ENCODE measurements at places on chromosomes 16 and 17.

DNA sequence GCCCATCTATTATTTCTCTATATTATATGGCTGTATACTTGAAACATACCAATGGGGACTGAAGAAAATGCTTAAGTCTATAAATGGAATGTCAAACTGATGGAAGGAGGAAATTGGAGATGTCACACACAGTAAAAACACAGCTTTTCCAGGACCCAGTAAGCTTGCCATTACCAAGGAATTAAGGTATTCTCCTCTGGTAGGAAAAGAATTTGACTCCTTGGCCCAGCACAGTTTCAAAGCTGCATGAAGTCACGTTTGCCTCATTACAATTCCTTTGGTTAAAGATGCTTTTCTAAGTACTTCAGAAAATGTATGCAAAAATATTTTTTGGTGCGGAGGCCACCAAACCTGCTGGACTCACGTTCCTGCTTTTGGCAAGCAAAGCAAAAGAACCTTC lies 48.5 kb downstream of the CDH13 start:
- no peak for DNase-seq

DNA sequence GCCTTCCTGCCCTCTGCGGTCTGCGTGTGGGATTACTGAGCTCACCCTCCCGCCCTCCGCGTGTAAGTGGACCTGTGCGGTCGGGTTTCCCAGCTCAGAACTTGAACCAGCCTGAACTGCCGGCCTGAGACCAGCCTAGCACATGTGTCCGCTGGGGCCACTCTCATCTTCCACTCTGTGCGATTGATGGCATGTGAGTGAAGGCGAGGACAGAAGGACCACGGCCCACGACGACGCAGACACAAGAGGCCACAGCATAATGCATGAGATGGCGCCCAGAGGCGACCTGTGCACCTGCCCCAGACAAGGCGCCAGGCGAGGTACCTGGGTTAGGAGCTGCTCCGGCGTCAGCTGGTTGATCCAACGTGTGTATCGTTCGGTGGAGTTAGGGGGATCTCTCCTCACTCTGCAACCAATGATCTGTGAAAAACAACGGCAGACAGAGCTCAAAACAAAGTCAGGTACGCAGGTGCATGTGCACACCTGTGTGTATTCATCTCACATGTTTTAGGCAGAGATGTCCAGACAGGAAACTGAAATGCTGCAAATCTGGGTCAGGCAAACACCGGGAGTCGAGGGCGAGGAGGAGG lies 74.5 kb upstream of the METRNL start:
- DNase-seq, result no peak

DNA sequence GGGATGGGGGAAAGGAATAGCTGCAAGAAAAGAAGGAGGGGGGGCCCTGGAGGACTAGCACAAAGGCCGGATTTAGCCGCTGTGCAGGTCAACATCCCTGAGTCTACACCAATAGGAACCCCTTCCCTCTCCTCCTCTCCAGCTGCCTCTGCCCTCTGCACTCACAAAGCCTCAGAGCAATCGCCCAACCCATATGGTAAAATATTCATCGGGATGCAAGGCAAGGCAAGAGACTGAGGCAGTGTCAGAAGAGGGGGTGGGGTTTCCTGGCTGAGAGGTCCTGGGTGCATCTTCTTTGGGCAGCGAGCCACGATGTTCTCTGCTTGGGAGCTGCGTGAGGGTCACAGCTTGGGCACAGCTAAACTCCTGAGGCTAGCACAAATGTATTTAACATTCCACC lies 115.5 kb upstream of the NLRP1 start:
- DNase-seq, result no peak

- DNase-seq, result no peak
Measured at GRCh38 chr17:82848022-82848592, 8.3 kb upstream of the ZNF750 start.

GRCh38 chr16:88934066-88934667 lies 42.8 kb downstream of the CBFA2T3 start:
- no peak for DNase-seq

DNA sequence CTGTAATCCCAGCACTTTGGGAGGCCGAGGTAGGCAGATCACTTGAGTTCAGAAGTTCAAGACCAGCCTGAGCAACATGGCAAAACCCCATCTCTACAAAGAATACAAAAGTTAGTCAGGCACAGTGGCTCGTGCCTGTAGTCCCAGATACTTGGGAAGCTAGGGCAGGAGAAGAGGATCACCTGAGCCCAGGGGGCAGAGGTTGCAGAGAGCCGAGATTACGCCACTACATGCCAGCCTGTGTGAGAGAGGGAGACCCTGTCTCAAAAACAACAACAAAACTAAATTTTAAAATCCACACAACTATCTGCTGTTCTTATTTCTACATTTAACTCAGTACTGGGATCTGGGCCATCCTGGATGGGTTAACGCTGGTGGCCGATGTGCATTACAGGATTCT lies 41.2 kb upstream of the ARL6IP1 start:
- no peak for DNase-seq

DNA sequence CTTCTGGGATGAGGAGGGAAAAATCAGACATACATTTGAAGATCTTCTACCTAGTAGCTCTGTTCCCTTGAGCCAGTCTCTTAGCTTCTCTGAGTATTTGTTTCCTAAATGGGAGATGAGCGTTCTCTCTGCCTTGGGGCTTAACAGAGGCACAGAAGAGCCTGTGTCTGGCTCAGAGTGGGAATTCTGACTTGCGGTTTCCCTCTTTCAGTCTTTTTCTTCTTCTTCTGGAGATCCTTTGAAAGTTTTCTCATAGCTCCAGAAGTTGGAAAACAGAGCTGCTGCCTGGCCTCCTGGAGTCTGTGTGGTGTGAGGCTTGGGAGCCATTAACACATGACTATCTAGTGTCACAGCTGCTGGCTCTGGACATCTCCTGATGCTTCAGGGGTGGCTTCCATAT lies 167.9 kb downstream of the MSI2 start:
- DNase-seq, result no peak

DNA sequence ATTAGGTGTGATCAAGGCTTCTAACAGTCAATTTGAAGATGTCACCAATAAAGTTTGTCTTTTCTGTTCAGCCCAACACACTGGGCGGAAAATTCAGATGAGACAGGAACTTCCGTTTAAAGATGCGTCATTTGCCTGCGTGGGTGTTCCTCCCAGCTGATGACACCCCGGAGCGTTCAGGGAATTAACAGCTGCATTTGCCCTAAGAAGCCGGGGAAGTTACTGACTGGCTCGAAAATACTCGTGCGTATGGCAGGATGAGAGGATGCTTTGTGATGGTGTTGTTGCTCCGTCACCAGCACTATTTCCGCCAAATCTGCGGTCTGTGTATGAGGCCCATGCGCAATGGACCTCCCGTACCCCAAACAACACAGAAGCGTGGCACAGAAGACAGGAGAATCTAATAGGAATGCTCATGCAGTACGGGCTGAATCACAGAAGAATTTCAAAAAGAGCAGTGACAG lies 11.9 kb upstream of the PVALEF start:
- DNase-seq, result no peak

Measured in naive thymus-derived CD4-positive, alpha-beta T cell (primary cell).